ENCODE measurements at places on chromosomes 1 and 21.

DNA sequence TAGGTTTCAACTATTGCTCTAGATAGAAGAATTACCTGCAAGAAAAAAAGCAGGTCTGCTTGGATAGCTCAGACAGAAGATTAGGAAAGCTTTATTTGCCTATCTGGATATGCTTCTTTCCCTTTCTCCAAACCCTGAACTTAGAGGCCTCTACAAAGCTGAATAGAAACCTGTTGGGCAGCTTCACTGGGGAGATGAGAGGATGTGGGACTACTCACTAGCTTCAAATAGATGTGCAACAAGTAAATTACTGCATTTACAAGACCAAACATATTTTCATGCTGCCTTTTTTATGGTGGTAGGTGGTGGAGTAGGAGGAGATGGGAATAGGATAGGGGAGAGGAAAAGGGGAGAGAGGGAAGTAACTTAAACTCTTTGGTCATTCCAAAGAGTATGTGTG lies 6.4 kb downstream of the CLCA2 start:
- no peak overlapping the region for H3K27ac ChIP-seq
- DNase-seq: no peak
- no peaks in the 10 kb centered on the region for H3K4me1 ChIP-seq
- H3K36me3 ChIP-seq: no peaks in the 10 kb centered on the region
- H3K4me3 ChIP-seq: no peak overlapping the region
- no peaks in the 10 kb centered on the region for H3K27me3 ChIP-seq

DNA sequence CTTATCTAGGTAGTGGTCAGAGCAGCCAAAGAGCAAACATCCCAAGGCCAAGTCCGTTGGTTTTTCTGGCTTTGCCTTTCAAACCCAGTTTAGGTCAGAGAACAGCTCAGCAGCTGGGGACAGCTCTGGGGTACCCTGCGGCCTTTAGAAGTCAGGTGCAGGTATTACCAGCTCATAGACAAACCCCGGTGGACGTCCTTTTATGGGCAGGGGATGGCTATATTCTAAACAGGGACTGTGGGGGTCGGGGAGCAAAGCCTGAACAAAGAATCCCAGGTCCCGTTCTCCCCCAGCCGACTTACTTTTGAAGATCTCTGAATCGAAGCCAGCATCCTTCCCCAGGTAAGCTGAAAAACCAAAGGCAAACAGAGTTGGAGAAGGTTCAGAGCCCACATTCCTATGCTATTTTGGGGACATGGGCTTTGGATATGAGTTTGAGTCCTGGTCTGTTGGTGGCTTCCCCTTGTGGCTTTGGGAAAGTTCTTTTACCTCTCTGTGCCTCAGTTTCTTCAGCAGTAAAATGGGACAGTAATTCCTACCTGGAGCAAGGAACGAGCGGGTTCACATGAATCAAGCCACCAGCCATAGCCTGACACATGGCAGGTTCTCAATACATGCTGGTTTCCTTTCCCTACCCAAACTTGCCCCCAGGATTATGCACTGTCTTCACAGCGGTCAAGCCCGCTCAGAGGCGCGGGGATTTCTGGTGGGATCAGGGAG lies 16.6 kb downstream of the MYOM3 start:
- no peak overlapping the region for H3K4me3 ChIP-seq
- no peak overlapping the region for H3K27ac ChIP-seq
- H3K27me3 ChIP-seq: no peaks in the 10 kb centered on the region
- H3K36me3 ChIP-seq: no peaks in the 10 kb centered on the region
- H3K4me1 ChIP-seq: peaks cover 15% of the 10 kb centered on the region

DNA sequence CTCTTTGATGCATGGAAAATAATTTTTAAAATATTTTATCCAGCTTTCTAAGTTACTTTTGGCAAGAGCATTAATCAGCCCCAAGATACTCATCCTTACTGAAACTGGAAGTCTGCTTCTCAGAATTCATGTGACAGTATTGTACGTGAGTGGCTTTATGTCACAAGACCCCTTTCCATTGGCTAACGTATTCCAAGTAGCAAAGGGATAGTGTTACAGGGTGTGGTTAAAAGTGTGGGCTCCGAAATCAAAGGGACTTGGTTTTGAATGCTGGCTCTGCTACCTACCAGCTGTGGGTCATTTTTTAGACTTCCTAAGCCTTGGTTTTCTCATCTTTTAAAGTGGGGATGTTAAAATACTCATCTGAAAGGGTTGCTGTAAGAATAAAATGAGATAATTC lies 91.7 kb downstream of the RHOU start:
- peaks cover 26% of the 10 kb centered on the region for H3K4me1 ChIP-seq
- no peaks in the 10 kb centered on the region for H3K36me3 ChIP-seq
- H3K27me3 ChIP-seq: no peaks in the 10 kb centered on the region
- no peak for DNase-seq
- H3K27ac ChIP-seq: no peak overlapping the region

DNA sequence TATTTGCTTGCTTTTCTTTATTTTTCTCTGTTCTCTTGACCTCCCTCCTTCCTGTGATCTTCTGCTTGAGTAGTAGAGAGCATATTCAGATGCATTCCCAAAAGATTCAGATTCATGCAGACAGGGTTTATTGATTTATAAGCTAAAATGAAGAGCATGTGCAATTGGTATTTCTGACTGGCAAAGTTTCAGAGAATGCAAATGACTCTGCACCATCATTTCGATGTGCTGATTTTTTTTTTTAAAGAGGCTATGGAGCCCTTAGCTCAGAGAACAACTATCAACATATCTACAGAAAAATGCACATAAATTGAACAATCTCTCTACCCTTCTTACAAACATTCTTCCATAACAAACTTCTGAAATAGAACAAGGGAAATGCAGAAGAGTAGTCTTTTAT lies 312.0 kb downstream of the VAV3 start:
- DNase-seq: no peak
- H3K27me3 ChIP-seq: no peaks in the 10 kb centered on the region
- H3K4me1 ChIP-seq: peaks cover 2% of the 10 kb centered on the region
- H3K36me3 ChIP-seq: no peaks in the 10 kb centered on the region

GRCh38 chr1:183493540-183494245 lies 21.4 kb downstream of the SMG7 start:
- H3K4me1 ChIP-seq: no peaks in the 10 kb centered on the region
- no peaks in the 10 kb centered on the region for H3K36me3 ChIP-seq
- H3K4me3 ChIP-seq: no peak overlapping the region
- no peaks in the 10 kb centered on the region for H3K27me3 ChIP-seq
- H3K27ac ChIP-seq: no peak overlapping the region
- DNase-seq: no peak

- H3K36me3 ChIP-seq: no peaks in the 10 kb centered on the region
- H3K27ac ChIP-seq: no peak overlapping the region
- H3K4me1 ChIP-seq: no peaks in the 10 kb centered on the region
- no peaks in the 10 kb centered on the region for H3K27me3 ChIP-seq
- no peak overlapping the region for H3K4me3 ChIP-seq
Measured at GRCh38 chr1:229023651-229024300, 247.1 kb upstream of the RAB4A start.

DNA sequence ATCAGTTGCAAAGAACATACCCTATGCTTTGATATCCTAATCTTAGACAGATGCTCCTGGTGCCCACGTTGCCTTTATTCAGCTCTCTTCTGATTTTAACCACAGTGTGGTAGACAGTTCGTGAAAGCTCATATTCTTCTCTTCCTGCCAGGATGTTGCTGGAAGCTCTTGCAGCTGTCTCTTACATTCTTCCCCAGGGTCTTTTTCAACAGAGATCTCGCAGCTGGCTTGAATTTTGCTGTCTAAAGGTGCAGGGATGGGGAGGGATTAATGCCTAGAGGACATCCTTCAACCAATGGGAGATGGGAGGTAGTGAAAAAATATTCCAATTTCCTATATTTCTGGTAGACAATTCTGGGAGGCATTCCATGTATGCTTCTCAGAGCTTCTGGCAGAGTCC lies 150.0 kb upstream of the APP start:
- no peak overlapping the region for H3K4me3 ChIP-seq
- H3K36me3 ChIP-seq: no peaks in the 10 kb centered on the region
- no peak overlapping the region for H3K27ac ChIP-seq
- no peaks in the 10 kb centered on the region for H3K27me3 ChIP-seq
- no peaks in the 10 kb centered on the region for H3K4me1 ChIP-seq

- no peak overlapping the region for H3K27ac ChIP-seq
- H3K4me3 ChIP-seq: no peak overlapping the region
- H3K36me3 ChIP-seq: no peaks in the 10 kb centered on the region
Measured at GRCh38 chr21:42862774-42863503, 16.4 kb downstream of the WDR4 start.

- no peaks in the 10 kb centered on the region for H3K27me3 ChIP-seq
- DNase-seq: no peak
- no peak overlapping the region for H3K4me3 ChIP-seq
- H3K36me3 ChIP-seq: no peaks in the 10 kb centered on the region
Measured at GRCh38 chr1:172969611-172970010, 81.1 kb downstream of the TNFSF18 start.

DNA sequence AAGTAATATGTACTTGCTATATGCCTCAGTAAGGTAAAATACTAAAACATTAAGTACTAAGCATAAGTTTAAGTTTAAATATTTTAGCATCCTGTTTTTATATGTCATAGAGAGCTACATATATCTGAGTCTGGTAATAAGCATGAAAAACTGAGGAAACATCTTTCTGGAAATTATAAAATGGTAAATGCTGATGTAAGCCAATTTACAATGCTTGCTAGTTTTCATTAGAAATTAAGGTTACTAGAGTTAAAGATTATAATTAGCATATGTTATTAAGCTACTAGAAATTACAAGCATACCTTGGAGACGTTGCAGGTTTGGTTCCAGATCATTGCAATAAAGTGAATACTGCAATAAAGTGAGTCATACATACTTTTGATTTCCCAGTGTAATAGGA lies 477.0 kb upstream of the LRRC7 start:
- no peaks in the 10 kb centered on the region for H3K4me1 ChIP-seq
- H3K27me3 ChIP-seq: no peaks in the 10 kb centered on the region

DNA sequence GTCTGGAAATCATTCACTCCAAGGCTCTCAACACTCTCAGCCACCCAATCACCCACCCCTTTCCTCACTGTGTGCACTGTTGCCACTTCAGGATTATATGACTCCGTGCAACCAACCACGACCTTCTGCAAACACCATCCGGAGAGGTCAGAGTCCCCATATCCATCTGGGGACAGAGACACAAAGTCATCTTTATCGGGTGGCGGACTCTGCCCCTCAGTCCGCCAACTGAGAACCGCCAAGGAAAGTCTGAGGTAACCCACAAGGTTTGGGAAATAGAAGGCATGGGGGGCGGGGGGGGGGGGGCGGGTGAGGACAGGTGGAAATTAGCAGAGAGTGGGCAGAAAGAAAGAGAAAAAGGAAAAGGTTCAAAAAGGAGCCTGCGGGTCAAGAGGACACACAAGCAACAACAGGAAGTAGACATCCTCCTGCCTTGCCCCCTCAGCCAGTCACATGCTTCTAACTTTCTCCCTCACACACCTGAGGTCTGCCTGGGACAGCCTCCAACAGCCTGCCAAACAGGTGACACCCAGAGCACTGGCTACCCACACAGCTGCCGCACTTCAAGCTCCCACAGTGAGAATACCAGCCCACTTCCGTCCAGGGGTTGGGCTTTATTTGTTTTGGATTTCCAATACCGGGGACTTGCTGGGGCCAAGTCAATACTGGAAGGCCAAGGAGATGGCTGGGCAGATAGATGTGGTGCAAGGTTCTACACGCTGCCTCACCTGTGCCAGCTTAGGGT lies 58.1 kb downstream of the SSBP3 start:
- H3K27me3 ChIP-seq: no peaks in the 10 kb centered on the region
- H3K36me3 ChIP-seq: no peaks in the 10 kb centered on the region
- H3K4me3 ChIP-seq: no peak overlapping the region

- H3K27ac ChIP-seq: no peak overlapping the region
- no peaks in the 10 kb centered on the region for H3K4me1 ChIP-seq
- H3K36me3 ChIP-seq: no peaks in the 10 kb centered on the region
- H3K27me3 ChIP-seq: no peaks in the 10 kb centered on the region
- no peak for DNase-seq
Measured at GRCh38 chr1:100811808-100812207, 82.8 kb downstream of the EXTL2 start.

DNA sequence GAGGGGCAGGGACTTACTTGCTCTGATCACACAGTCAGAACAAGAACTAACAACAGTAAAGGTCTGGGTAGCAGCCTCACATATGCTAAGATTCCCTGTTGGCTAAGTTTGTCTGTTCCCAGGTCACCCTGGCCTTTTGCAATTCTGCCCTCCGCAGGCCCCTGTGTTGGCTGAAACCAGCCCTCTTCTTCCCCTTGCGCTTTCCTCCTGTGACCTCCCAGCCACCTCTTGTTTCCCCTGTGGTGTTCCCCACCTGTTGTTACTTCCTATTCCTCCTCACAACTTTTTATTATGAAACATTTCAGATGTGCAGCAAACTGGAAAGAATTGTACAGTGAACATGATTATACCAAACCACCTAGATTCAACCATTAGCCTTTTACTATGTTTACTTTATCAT lies 23.4 kb downstream of the MAPKAPK2 start:
- peak overlapping the region; percentile 39 for H3K27ac ChIP-seq
- H3K4me1 ChIP-seq: peaks cover 28% of the 10 kb centered on the region
- no peak for DNase-seq
- H3K27me3 ChIP-seq: no peaks in the 10 kb centered on the region

DNA sequence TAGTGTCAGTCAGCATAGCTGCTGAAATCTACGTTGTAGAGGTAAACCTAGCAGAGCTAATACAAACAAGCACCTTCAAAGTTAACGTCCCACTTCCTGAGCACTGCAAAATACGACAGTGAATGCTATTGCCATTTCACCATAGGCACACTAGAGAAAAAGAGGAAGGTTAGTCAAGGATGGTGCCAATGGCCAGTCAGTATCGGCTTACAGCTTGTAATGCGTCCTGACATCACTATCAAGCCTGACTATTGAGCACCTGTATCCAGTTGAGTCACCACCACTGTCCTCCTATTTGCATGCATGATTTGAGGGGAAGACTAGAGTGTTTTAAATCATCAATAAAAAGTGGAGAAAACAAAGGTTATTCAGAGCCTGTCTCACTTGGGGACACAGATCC lies 34.4 kb downstream of the NUCKS1 start:
- no peak for DNase-seq
- H3K36me3 ChIP-seq: peaks cover 17% of the 10 kb centered on the region
- no peaks in the 10 kb centered on the region for H3K27me3 ChIP-seq
- no peak overlapping the region for H3K27ac ChIP-seq

DNA sequence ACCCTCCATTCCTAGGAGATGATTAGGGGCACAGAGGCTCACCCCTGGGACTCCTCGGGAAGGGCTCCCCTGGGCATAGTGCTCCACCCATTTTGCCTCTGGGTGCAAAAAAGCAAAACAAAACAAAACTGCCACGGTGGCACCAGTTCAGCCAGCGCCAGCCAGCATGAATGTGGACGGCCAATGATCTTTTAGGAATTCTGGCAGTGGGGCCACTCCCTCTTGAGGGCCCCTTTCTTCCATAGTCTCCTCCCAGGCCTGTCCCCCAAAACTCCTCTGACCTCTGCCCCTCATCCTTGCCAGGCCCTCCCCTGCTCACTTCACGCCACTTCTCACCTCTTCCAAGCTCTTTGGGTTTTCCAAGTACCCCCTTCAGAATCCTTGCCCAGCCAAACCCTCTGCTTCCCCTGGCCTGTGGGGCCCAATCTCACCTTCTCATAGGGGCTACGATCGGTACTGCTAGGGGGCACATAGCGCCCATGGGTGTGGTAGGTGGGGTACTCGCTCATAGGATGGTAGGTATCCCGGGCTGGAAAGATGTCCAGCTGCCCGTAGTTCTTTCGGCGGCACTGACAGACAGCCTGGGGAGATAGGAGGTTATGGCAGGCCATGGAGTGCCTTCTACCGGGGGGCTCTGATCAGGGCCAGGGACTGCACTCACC lies 13.3 kb downstream of the TRIM46 start:
- H3K4me3 ChIP-seq: no peak overlapping the region
- DNase-seq: no peak
- H3K36me3 ChIP-seq: no peaks in the 10 kb centered on the region
- no peaks in the 10 kb centered on the region for H3K27me3 ChIP-seq
